ENCODE measurements at places on chromosomes 6 and 20.

DNA sequence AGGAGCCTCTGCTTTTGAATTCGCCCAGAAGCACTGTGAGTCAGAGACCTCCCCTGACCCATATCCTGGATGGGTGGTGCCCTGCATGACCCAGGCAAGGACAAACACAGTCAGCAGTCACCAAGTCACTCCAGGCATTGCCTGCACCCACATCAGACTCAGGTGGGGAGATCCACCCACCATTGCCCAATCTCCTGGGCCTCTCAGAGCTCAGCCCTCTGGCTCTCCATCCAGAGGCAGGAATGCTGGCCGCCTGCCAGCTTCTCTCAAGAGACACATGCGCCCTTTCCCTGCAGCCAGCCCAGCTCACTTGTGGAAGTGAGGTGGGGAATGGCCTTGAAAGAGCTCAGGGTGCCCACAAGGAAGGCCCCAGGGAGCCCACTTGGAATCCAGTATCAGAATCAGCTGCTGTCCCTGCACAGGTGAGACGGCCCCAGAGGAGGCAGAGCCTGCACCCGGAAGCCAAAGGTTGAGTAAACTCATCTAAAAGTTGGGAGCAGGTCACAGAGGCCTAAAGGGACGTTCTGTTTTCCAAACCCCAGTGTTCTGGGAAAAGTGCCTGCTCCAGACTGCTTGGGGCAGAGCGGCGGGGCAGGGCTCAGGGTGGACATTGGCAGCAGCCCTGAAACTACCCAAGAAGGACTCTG is 129.8 kb downstream of the PREX1 start:
- DNase-seq: no peak

DNA sequence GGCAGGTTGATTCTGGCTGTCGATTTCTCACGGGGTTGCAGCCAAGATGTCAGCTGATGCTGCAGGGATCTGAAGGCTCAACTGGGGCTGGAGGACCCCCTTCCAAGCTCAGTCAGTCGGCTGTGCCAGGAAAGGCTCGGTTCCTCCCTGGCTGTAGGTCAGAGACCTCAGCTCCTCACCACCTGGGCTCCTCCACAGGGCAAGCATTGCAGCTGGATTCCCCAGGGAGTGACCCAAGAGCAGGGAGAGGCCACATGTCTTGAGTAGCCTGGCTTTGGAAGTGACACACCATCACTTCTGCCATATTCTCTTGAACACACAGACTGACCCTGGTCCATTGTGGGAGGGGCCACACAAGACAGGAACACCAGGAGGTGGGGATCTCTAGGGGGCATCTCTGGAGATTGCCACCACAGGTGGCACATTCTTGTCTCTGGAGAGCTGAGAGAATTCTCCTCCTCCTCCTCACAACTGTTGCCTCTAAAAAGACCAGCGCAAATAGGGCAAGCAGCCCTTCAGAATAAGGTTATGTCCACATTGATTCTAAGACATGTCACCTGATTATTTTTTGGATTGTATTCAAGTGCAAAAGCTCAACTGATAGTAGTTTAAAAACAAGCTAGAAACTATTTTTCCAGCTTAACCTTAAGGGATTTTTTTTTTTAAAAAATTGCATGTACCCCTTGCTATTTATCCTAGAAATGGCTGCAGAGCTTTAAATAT is 270.5 kb downstream of the NRN1 start:
- DNase-seq: no peak

DNA sequence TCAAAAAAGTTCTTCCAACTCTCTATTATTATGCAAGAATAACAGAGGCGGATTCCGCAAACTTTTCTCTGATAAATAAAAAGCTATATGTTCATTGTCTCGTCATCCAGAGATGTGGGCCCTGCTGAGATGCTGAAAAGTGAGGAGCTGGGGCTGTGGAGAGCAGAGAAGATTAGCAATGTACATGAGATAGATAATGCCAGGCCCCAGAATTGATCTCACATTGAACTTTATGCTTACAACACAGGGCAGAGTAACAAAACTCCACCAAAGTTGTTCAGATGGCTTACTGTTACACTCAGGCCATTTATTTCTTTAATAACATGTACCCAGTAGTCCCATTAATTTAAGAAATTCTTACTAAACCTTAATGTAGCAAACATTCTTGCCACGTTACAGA is 32.7 kb upstream of the RIN2 start:
- DNase-seq: no peak

GRCh38 chr6:79808921-79809320 is 138.4 kb downstream of the ELOVL4 start:
- DNase-seq: no peak

GRCh38 chr6:72939004-72939403 is 286.3 kb downstream of the KHDC1L start:
- no peak for DNase-seq

DNA sequence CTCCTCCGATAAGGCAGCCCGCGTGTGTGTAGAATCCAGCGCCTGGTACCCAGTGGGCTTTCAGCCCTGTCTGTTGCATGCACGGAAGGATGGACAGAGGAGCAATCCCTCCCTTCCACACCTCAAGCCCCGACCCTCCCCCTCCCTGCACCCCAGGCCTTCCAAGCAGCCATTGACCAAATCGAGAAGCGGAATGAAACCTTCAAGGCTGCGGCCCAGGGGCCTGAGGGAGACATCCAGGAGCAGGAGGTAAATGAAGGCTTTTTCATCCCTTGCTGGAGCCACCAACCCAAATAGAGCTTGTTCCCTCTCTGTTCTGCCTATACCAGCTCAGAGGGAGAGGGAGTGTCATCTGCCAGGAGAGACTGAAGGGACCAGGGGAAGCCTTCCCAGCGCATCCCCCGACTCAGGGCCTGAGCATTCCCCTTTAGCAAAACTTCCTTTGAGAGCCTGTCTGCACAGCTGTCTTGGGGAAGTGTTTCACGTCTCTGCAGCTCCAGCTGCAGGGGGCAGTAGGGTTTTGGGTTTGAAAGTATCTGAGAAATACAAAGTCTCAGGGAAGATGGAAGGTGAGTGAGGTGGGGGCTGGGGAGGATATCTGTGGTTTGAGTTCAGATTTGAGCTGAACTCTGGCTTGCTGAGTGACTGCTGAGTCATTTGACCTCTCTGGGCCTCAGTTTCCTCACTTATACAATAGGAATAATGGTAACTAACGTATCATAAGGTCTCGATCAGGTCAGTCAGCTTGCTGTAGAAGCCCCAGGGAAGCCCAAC is 16.1 kb downstream of the FGD2 start:
- no peak for DNase-seq

GRCh38 chr20:23641936-23642751 is 4.4 kb upstream of the CST3 start:
- no peak for DNase-seq

GRCh38 chr6:52877168-52877567 is 32.3 kb downstream of the GSTA3 start:
- DNase-seq: no peak

- DNase-seq: no peak
Observed at GRCh38 chr6:157464653-157465535, 83.9 kb downstream of the ZDHHC14 start.

- no peak for DNase-seq
Observed at GRCh38 chr6:46651816-46652215, 802 bp downstream of the CYP39A1 start.

- no peak for DNase-seq
Observed at GRCh38 chr6:52482903-52483670, 62.9 kb downstream of the EFHC1 start.

DNA sequence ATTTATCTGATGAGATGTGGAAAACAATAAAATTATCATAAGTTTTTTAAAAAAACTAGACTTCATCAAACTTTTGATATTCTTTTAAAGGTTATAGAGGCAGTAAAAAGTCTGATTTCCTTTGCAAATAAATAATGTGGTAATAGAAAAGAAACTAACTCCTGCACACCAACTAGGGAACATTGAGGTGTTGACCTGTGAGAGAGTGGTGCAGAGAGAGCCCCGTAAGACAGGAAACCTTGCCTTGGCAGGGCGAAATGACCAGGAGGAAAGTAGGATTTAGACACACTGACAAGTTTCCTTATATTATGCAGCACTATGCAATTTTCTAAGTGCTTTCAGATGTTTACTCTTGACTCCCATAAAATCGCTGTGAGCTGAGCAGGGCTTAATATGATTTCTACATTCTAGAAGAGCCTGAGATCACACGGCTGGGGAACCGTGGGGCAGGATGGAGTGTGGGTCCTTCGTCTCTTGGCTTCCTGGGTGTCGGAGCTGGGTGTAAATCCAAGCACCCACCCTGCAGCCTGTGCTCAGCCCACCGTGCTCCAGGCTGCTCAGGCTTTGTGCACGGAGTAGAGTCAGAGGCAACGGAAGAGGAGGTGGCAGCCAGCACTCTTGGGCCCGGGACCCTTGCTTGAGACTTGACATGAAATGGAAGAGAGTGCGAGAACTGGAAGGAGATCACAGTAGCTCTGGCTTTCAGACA is 61.3 kb upstream of the FOXQ1 start:
- DNase-seq: no peak

DNA sequence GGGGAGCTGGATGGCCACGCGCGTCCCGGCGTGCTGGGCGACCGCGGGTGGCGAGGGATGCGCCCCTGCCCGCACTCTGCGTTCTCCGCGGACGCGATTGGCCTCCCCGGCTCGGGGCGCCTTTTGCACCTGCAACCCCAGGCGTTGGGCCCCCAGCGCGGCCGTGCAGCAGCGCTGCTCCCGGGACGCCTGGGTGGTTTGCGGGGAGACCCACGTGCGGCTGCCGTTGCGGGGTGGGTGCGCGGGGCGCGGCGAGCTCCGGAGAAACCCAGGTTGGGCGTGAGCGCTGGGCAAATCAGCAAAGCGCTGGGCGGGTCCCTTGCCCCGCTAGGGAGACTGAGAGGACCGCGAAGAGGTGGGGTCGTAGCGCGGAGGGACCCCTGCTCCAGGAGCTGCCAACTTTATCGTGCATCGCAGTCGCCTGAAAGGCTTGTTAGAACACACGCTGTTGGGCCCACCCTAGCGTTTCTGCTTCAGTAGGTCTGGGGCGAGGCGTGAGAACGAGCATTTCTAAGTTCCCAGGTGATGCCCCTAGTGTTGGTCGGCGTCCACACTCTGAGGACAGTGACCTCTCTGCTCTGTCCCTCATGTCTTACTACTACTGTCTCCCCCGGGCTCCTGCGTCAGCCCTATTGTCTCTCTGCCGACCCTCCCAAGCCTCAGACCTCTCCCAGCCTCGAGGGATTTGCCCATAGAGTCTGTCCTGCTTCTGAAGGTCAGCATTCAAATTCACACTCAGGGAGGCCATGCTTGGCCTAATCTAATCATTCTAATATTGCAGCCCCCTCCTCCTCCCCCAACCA is 538 bp upstream of the ZFP64 start:
- no peak for DNase-seq

DNA sequence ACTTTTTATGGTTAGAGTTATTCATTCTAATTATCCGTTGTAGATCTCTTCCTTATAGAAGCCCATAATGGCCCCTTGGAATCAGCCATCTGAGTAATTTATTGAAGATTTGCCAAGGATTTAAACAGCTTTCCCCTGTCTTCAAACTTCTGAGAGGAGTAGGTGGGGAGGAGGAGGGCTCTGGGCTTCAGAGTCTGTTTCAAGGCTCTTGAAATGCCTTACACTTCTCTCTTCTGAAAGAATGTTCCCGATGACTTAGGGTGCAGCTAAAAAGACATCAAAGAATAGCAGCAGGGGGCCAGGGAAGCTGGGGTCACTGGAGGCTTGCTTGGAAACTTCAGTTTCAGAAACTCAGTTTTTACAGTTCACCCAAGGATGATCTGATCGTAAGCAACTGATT is 165.3 kb downstream of the ZDHHC14 start:
- DNase-seq: no peak

DNA sequence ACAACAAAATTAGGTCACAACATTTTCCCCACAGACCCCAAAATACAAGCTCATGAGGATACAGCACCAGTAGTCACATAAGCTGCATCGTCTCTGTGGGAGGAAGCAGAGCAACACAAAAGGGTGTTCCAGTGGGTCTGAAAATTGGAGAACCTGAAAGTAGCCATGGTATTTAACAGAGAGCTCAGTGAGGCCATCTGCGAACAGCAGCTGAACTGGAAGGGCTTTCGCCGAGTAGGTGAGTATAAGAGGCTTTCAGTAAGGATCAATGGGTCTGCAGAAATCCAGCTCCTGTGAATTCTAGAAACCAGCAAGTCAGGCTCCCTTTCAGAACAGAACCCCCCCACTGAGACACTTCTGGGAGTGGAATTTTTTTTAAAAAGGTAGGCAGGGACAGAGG is 120.0 kb upstream of the RREB1 start:
- no peak for DNase-seq

DNA sequence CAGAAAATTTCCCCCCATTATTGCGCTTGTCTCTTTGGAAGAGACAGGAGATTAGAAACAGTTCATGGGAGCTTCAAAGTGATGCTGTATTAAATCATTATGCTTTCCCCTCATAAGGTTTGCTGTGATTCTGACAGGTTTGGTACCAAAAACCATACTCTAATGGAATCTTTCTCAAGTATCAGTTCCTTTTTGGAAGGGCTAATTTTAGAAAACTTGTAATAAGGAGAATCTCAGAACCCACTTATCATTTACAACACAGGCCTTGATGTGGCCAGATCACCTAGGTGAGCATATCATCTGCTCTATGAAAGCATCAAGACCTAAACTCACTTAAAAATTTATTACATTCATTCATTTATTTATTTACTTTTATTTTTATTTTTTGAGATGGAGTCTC is 51.2 kb downstream of the TP53INP2 start:
- no peak for DNase-seq

DNA sequence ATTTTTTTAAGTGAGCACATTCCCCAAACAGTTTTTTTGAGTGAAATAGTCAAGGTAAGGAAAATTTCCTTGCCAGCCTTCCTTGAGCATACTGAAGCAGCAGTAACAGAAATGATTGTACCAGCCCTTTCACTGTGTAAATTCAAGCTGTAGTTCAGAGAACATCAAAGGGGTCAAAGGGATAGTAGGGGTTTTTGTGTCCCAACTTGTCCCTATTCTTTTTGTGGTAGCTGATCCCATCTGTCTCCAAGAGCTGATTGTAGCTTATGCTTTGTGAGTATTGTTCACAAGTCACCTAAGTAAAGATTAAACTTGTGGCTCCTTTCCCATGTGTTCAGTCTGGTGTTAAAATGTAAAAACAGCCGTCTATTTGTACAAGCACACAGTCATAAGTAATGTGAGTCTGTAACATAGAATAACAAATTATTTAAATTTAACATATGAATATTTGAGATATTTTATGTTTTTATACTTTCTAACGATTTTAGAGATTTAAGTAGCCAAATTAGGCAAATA is 185.0 kb downstream of the CENPW start:
- DNase-seq: no peak

All from activated CD8-positive, alpha-beta memory T cell treated with anti-CD3 and anti-CD28 coated beads for 48 hours (primary cell).